ENCODE measurements at places on chromosomes 1 and 21.

DNA sequence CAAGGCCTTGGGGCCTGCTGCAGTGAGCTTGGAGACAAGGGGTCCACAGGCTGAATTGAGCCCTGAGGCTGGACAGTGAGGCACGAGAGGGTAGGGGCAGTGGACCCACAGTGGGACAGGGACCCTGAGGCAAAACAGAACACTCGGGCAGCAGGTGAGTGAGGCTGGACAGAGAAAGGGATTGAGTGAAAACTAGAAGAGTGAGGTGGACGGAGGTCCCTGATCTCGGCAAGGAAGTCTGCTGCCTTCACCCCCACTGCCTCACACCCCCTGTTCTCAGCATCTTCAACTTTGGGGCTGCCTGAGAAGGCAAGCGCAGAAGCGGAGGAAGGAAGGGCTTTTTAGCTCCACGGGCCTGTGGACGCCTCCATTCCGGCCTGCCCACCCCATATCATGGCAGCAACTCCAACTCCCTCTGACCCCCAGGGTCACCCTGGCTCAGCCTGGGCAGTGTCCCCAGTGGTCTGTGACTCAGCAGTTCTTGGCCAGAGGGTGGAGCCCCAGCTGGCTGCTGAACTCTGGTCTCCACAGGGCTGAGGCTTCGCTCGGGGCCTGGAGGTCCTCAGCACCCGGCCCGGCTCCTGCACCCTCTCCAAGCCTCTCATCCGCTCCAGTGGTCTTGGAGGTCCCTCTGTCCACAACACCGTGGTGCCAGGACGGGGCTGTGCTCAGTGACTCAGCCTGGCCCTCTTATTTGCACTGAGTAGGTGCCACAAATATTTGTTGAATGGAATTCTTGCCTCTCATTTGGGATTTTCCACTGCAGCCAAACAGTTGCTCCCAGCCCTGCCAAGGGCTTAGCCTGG, 60.0 kb upstream of the EPS8L3 start:
- no peak overlapping the region for H3K4me3 ChIP-seq
- H3K27ac ChIP-seq = no peak overlapping the region
- DNase-seq = no peak
- H3K27me3 ChIP-seq = no peaks in the 10 kb centered on the region
- H3K36me3 ChIP-seq = no peaks in the 10 kb centered on the region

- no peak overlapping the region for H3K4me3 ChIP-seq
- no peaks in the 10 kb centered on the region for H3K4me1 ChIP-seq
- no peak overlapping the region for H3K27ac ChIP-seq
- H3K36me3 ChIP-seq = no peaks in the 10 kb centered on the region
- H3K27me3 ChIP-seq = no peaks in the 10 kb centered on the region
- no peak for DNase-seq
These were observed 844.1 kb downstream of the LTN1 start for GRCh38 chr21:28148400-28149064.

GRCh38 chr1:183025782-183026774, 2.9 kb downstream of the LAMC1 start:
- H3K36me3 ChIP-seq = no peaks in the 10 kb centered on the region
- no peak overlapping the region for H3K4me3 ChIP-seq
- no peak for DNase-seq
- no peaks in the 10 kb centered on the region for H3K4me1 ChIP-seq
- H3K27me3 ChIP-seq = peaks cover 40% of the 10 kb centered on the region
- H3K27ac ChIP-seq = no peak overlapping the region

DNA sequence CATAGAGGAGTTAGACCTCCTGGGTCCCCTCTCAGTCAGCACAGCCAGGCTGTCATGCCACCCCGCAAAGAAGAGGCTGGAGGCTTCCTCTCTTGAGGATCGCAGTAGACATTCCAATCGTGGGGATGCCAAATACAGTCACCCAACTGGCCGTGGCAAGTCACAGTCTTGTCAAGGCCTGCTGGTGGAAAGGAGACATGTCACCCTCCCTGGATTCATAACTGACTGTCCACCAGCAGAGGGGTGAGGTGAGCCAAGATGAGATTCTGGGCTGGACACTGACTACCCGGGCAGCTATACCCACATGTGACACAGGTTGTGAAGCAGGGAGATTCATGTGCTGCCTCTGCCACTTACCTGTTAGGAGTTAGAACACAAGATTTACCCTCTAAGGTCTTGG, 123.5 kb upstream of the NGF start:
- no peaks in the 10 kb centered on the region for H3K4me1 ChIP-seq
- H3K36me3 ChIP-seq = no peaks in the 10 kb centered on the region
- H3K27ac ChIP-seq = no peak overlapping the region

DNA sequence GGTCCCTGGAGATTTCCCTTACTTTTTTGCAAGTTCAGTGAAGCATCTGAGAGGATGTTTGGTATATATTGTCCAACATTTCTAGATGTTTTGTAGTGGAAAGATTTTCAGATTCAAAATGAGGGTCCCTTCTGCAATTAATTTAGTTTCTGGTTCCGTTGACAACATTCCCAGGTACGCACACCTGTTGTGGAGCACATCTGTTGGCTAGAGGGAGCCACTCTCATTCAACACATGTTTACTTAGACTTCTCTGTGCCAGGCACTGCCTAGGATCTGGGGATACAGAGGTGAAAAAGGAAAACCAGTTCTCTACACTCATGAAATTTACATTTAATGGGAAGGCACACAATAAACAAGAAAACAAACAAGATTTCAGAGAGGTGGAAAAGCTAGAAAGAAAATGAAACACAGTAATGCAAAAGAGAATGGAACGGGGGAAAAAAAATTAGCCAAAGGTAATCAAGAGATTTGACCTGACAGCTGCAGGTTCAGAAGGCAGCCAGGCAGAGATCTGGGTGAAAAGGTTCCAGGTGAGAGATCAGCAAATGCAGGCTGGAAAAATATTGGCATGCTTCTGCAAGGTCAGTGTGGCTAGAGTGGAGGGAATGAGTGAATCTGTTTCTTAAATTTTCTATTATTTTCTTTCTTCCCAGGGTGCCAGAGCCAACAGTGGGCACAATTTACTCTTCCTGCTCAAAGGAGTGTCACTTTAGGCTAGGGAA, 48.4 kb upstream of the KAZN start:
- H3K4me3 ChIP-seq = no peak overlapping the region
- H3K27me3 ChIP-seq = peaks cover 32% of the 10 kb centered on the region
- no peaks in the 10 kb centered on the region for H3K36me3 ChIP-seq

DNA sequence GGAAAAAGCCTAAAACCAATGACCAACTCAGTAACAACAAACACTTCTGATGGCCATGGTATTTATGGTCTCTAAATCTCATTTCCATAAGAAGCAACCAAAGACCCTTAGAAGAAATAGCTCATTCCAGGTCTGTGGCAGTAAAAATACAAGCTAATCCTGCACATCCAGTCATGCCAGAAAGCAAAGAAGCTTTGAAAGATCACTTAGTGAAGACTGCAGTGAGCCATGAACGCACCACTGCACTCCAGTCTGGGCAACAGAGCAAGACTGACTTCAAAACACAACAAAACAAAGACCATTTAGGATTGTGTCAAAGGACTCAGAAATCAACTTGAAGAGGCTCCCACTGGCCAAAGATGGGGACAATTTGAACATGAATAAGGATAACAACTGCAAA, 18.4 kb upstream of the ELK4 start:
- H3K4me3 ChIP-seq = no peak overlapping the region
- H3K27ac ChIP-seq = no peak overlapping the region

DNA sequence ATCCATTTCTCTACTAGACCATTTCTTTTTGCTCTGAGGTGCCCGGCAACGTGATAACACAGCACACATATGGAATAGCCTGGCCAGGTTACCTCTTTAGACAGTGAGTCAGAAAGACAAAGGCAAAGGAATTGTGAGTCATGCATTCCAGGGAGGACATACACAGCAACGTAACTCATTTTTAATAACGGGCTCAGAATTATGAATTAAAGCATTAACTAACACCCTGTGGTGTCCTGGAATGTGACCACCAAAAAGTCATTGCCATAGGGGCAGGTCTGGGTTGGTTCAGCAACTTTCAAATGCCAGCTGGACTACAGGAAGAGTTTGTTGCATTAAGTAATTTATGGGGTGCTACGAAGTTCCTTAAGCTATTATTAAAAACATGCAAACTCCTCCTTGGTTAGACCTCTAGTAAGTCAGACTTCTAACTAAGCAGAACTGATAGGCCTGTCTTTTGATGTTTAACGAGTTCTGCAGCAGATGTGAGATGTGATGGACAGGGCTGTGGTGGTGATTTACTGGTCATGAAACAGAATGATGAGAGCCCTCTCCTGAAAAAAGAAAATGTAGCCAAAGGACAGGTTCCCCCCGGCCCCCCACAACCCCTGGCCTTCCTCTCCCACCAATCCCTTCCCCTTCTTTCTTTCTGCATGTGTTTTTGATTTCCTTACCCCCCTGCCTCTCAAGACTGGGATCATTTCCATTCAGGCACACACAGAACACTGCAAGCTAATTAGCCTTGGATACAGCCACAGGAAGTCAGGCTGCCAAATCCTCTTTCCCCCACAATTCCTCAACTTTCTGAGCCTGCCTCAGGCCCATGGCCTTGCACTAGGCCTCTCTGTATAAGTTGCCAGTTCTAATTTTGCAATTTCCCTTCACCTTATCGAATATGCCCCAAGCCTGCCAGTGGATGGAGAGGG, 88.9 kb upstream of the HAO2 start:
- no peaks in the 10 kb centered on the region for H3K36me3 ChIP-seq
- no peak overlapping the region for H3K4me3 ChIP-seq
- H3K27me3 ChIP-seq = peaks cover 16% of the 10 kb centered on the region
- no peak overlapping the region for H3K27ac ChIP-seq
- no peak for DNase-seq
- no peaks in the 10 kb centered on the region for H3K4me1 ChIP-seq

DNA sequence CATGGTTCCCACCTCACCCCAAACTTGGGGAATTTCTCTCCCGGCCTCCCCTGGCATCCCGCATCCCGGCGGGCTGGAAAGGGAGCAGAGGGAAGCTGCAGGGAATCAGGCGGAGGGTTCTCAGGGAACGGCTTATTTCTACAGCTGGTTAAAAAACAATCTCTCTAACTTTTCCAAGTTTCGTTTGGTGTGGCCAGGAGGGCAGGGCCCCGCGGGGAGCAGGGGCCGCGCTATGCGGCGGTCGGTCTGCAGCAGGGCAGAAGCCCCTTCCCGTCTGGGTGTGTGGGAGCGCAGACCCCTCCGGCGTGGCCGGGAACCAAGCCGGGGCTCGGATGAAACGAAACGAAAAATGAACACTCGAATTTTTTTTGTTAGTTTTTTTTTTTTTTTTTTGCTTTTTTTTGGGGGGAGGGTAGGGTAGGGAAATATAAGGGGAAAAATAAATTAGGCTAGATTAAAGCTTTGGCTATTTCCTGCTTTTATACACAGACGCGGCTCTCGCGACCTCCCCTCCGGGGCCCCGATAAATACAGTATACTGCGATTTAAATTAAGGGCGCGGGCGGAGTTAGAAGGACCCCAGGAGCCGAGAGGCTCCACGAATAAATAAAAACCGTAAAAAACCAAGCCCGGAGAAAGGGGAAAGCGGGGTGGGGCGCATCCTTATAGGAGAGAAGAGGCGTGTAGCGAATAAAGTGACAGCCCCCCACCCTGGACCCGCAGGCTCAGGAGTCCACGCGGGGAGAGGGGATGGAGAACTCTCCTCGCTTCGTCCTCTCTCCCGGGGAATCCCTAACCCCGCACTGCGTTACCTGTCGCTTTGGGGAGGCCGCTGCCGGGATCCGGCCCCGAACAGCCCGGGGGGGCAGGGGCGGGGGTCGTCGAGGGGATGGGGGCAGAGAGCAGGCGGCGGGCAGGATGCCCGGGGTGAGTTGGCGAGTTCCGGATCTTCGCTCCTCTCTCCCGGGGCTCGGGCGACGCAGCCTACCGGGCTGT, 2.1 kb downstream of the POU3F1 start:
- H3K27ac ChIP-seq = no peak overlapping the region
- H3K4me3 ChIP-seq = no peak overlapping the region
- H3K27me3 ChIP-seq = no peaks in the 10 kb centered on the region
- no peaks in the 10 kb centered on the region for H3K4me1 ChIP-seq
- DNase-seq = no peak

- DNase-seq = no peak
- peaks cover 12% of the 10 kb centered on the region for H3K36me3 ChIP-seq
- H3K4me1 ChIP-seq = peaks cover 31% of the 10 kb centered on the region
- no peak overlapping the region for H3K27ac ChIP-seq
These were observed 4.3 kb downstream of the TAF5L start for GRCh38 chr1:229621663-229622062.

DNA sequence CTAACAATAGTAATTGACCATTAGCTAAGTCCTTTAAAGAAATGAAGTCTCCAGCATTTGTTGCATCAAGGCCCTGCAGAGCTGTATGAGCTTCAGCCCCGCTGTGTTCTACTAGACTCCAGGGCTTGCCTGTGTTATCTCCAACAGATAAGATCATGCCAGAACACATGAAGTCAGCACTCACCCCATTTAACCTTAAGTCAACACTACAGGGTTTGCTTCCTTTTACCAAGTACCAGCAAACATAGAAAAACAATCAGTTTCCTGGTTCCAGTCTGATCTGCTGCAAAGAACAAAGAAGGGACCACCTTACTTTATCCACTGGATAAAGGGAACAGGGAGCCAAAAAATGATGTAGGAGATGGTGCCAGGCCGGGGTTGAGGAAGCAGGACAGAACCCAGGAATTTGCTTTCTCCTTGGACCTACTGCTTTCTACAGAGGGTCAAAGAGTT, 41.3 kb upstream of the ENAH start:
- H3K36me3 ChIP-seq = no peaks in the 10 kb centered on the region
- no peaks in the 10 kb centered on the region for H3K4me1 ChIP-seq
- no peak overlapping the region for H3K27ac ChIP-seq
- H3K27me3 ChIP-seq = no peaks in the 10 kb centered on the region

Data from DND-41 (cell line).